ENCODE measurements at places on chromosomes 4 and X.

DNA sequence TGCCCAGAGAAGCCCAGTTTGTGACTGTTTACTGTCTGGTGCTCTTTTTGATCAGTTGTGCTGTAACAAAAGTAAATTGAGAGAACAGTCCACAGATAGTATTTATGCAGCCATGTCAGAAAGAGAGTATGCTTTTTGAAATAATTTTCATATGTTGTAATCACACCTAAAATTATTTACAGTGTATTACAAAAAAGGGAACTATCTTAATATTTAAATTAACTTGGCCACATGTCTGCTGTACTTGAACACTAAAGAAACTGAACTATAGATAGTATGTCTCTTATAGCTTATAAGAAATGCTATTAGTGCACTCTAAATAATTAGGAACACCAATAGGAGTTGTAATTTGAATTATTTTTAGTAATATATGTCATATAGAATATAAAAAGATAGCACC is 30.2 kb downstream of the KIAA0232 start:
- DNase-seq, result no peak

DNA sequence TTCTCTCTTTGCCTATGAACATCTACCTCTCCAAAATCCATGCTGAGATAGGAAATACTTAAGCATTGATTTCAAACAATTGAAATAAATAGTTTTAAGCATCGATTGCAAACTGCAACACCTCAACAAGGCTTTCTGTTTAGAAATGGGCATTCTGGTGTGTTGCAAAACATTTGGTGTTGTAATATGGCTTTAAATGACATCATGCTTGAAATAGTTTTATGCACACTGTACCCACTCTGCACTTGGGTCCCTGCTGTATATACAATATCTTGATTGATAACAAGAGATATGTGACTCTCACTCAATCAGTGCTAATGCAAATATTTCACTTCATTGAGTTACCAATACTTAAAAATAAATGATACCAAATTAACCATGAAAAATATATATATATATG is 964.9 kb upstream of the GRIA3 start:
- DNase-seq, result no peak

- no peak for DNase-seq
Measured at GRCh38 chrX:45186643-45187026, 14.0 kb downstream of the DIPK2B start.

GRCh38 chr4:144176476-144176875 is 36.0 kb upstream of the GYPA start:
- peak; percentile 31 for DNase-seq

DNA sequence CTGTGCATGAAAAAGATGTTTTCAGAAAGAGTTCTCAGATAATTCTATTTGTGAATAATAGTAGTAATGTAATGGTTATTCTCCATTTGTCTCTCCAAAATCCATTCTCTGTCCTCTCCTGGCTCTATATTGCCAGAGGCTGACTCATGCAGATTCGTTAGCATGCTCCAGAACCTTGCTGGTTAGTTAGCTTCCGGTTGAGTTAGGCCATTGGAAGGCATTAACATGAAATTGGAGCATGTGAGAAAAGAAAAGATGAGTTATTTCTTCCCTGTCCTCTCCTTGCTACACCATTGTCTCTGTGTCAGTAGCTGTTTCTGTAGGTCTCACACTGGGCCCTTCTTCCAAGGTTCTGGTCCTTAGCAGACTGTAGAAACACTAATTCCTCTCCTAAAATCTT is 23.5 kb upstream of the PRDM8 start:
- peak; percentile 57 for DNase-seq

- no peak for DNase-seq
Measured at GRCh38 chrX:71154641-71155040, 10.0 kb downstream of the NLGN3 start.

DNA sequence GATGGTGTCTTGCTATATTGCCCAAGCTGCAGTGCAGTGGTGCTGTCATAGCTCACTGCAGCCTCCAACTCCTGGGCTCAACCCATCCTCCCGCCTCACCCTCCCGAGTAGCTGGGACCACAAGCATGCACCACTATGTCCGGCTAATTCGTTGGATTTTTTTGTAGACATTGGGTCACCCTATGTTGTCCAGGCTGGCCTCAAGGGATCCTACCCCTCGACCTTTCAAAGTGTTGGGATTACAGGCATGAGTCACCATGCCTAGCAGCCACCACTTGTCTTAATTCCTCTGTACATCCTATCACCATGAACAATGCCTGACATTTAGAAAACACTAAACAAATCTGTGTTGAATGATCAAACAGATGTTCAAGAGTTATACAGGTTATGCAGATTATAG is 76.7 kb downstream of the NLGN4X start:
- DNase-seq, result no peak

GRCh38 chr4:133372699-133373098 is 223.6 kb downstream of the PCDH10 start:
- no peak for DNase-seq

GRCh38 chr4:114495471-114495928 is 103.1 kb upstream of the UGT8 start:
- DNase-seq, result peak; percentile 63

- no peak for DNase-seq
Measured at GRCh38 chr4:48930654-48931053, 24.1 kb upstream of the OCIAD2 start.

DNA sequence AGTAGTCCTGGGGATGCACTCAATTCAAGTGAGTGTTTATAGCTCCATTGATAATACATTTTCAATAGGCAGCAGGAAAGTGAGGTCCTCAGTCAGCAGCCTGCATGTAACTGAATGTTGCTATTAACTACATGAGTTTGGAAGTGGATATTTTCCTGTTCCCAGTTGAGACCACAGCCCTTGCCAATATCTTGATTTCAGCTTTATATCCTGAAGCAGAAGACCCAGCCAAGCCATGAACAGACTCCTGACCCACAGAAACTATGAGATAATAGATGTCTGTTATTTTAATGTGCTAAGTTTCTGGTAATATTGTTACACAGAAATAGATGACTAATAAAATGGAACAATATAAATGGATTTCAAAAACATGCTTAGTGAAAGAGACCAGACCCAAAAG is 63.7 kb downstream of the VSIG4 start:
- no peak for DNase-seq

DNA sequence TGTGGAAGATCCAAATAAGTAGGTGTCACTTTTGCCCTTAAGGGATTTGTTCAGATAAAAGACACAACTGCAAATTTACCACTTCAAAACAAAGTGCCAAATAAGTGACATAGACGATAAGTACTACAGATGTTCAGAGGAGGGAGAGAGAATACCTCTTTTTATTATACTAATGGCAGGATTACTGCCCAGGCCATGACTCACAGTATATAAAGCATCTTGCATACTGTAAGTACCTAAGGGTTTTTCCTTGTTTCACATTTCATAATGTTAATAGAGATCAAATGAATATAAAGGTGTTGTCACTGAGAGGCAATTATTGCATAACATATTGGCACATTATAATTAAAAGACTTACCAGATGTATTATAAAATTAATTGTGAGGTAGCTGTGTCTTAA is 46.4 kb downstream of the PTPN13 start:
- no peak for DNase-seq

DNA sequence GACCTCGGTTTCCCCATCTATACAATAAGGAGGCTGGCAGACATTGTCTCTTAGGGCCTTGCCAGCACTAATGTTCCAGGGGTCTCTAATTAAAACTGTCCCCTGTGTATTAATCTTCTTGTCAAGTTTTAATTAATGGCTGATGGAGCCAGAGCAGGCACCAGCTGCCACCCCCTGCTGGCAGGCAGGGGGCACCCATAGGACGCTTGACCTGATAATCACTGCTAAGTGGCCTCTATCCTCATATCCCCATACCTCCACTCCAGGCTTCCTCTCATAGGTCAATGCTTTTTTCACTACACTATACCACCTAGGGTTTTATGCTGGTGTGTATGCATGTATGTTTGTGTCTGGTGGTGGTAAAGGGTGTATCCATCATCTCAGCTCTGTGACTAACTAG is 89.4 kb downstream of the EFNB1 start:
- no peak for DNase-seq

DNA sequence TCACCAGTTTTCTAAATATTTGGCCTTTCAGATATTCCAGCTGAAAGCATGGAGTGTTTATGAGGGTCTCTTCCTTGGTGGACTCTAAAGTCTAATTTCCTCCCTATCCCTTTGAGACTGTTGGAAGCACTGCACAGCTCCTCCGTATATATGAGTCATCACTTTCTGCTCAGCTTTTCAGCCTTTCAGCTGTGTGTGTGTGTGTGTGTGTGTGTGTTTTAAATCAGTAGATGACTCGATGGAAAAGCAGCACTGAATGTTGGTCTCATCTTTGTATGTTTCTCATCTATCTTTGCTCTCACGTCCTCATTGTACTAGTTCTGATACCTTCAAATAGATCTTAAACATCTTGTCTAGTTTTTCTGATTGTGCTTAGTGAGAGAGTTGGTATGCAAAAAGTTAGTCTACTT is 81.6 kb downstream of the ZFX start:
- DNase-seq, result peak; percentile 79

GRCh38 chr4:58163156-58163555 is 1053.0 kb upstream of the IGFBP7 start:
- DNase-seq, result peak; percentile 0

DNA sequence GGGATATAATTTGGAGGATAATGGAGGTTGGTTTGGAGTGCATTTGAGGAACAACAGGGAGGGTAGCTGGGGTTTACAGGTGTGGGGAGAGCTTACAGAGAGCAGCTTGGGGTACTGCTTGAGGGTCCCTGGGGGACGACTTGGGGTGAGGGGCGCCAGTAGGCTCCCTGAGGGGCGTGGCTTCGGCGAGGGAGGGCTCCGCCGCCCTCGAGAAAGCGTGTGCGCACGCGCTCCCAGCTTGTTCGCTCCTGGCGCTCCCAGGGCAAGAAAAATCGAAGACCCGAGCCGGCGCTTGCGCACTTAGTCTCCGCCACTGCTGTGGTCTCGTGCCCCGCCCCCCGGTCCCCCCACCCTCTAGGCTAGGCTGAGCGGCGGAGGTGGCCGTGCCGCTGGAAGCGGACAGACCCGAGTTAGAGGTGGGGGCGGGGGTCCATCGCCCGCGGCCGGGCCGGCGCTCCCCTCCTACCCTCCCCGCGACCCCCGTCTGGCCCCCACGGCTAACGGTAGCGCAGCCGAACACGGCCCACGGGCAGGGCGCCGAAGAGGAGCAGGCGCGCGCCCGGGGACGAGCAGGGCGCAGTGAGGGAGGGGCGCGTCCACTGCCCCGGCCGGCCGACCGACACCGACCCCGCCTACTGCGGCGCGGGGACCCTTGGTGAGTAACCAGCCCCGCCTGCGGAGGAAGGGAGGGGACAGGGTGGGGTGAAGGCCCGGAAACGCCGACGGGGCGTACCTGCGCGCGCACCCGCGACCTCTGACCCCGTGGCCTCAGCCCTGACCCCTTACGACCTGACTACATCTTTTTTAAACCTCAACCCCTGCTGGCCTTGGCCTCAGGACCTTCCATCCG is 5.4 kb upstream of the CCDC120 start:
- peak; percentile 84 for DNase-seq

DNA sequence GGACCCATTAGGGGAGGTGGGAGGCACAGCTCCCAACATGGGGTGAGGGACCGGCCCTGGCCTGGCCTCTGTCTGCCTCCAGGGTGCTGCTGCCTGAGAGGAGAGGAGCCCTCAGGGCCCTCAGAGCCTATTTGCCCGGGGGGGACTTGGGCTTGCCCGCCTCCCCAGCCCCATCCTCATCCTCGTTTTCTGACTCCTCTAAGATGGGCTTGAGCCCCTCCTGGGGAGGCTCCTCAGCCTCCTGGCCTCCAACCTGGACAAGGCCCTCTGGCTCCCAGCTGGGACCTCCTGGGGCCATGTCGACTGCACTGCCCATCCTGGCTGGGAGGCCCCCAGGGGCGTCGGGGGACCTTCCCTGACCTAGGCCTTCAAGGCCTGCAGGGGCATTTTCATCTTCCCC is 2.8 kb downstream of the PNMA6F start:
- DNase-seq, result no peak

- DNase-seq, result no peak
Measured at GRCh38 chr4:122623637-122624166, 2.8 kb upstream of the IL21 start.

- peak; percentile 35 for DNase-seq
Measured at GRCh38 chr4:85952528-85952927, 407.3 kb downstream of the MAPK10 start.

- peak; percentile 26 for DNase-seq
Measured at GRCh38 chr4:119570401-119570800, 58.2 kb downstream of the PDE5A start.

- peak; percentile 98 for DNase-seq
Measured at GRCh38 chr4:94451695-94452475, at the start of gene PDLIM5. Gene PDLIM5, plus strand, starts transcription at chr4:94451942. Its CDS starts 3,347 bp downstream, at chr4:94455289.

DNA sequence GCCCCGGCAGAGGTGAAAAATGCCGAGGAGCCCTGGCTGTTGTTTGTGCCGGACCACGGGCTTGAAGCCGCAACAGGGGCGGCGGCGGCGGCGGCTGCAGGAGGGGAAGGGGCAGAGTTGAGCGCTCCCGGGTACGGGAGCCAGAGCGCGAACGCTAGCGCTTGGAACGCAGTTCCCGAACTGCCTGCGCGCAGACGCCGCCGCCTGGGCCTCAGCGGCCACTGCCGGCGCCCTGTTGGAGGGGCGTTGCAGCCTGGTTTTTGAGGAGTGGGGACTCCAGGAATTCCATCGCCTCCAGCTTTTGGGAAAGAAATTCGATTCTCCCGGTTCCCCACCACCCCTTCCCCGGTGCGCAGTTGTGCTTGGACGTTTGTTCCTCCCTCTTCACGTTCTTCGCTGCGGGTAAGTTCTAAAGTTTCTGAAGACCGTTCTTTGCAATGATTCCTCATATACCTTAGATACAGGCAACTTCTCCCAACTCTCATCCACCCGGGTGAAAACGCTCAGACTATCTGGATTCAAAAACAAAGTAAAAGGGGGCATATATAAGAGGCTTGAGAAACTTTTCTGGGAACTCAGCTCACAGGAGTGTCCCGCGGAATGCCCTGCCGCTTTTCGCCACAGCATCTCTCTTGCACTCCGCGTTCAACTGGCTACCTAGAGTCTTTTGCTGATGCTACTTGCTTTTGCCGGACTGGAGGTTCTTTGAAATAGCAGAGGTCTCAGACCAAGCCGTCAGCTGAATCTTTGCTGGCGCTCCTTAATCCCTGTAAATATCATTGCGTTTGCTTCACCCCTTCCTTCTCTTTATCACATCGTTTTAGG is 1.0 kb downstream of the FAT4 start:
- peak; percentile 84 for DNase-seq

DNA sequence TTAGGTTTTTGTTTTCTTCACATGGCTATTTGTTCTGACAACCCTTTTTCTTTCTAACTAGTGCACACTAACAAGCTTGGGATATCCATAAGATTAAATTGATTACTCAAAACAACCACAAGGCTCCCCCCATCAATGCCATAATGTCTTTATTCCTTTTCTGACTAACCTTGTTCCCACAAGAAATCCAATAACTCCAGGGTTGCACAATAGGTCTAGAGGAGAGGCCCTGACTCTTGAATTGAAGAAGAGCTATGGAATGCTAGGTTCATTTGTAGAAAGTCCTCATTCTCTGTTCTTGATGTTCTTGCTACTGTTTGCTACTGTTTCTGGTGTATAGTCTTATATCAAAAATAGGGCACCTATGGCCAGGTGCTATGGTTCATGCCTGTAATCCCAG is 71.0 kb downstream of the PRRG1 start:
- DNase-seq, result no peak

GRCh38 chr4:42302348-42302747 is 94.9 kb upstream of the SHISA3 start:
- DNase-seq, result peak; percentile 49
